ENCODE measurements at places on chromosomes 12 and 14.

DNA sequence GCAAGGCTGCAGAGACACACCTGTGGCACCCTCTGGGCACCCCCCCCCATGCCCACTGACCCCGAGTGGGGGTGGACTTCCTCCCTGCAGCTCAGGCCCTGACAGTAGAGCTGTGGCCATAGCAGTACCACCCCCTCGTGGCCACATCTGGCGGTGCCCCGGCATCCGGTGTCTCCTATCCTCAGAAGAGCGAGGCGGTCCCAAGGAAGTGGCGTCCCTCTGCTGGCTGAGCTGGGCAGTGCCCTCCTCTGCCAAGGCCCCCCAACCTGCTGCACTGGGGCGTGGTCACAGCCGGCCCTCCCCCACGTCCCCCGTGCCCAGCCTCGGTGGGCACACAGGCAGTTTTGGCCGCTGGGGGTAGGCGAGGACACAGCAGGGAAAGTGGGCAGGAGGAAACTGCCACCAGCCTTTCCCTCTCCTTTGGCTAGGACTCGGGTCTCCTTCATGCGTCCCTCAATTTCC is 6.0 kb upstream of the SLC6A12 start:
- peak; percentile 66 for DNase-seq

GRCh38 chr14:38366374-38366773 is 110.5 kb upstream of the CLEC14A start:
- no peak for DNase-seq

GRCh38 chr14:104383088-104383995 is 196.2 kb upstream of the C14orf180 start:
- DNase-seq, result no peak

- DNase-seq, result no peak
Measured at GRCh38 chr14:99565383-99565782, 38.6 kb downstream of the CCDC85C start.

DNA sequence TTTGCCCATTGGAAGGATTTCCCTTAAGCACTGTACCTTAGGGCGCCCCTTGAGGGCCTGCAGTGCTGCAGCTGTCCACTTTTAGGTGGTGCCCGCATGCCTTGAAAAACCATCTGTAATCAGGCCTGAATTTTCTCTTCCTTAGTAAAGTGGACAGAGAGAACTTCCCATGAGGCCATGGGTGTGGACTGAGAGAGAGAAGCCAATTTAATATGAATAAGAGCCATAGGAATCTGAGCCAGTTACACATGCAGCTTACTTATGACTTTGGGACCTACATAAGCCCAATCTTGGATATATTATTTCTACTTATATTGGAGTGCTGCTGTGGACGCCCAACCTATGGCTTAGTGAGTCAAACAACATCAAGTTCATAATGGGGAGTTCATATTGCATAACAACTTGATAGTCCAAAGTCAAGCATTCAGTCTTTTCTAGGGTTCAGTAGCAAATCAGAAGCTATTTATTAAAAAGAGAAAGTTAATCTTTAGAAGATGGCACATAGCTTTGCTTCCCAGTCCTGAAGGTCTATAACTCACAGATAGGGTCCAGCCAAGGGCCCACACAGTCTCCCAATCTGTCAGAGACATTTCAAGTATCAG is 11.1 kb upstream of the ETV6 start:
- no peak for DNase-seq

DNA sequence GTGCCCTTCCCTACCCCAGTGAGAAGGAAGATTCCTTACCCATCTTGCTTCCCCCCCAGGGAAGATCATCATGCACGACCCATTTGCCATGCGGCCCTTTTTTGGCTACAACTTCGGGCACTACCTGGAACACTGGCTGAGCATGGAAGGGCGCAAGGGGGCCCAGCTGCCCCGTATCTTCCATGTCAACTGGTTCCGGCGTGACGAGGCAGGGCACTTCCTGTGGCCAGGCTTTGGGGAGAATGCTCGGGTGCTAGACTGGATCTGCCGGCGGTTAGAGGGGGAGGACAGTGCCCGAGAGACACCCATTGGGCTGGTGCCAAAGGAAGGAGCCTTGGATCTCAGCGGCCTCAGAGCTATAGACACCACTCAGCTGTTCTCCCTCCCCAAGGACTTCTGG is 9.3 kb downstream of the PCK2 start:
- no peak for DNase-seq

- no peak for DNase-seq
Measured at GRCh38 chr12:2982361-2982760, 23.2 kb downstream of the TEAD4 start.

- no peak for DNase-seq
Measured at GRCh38 chr14:58797010-58797429, 159.3 kb downstream of the DACT1 start.

DNA sequence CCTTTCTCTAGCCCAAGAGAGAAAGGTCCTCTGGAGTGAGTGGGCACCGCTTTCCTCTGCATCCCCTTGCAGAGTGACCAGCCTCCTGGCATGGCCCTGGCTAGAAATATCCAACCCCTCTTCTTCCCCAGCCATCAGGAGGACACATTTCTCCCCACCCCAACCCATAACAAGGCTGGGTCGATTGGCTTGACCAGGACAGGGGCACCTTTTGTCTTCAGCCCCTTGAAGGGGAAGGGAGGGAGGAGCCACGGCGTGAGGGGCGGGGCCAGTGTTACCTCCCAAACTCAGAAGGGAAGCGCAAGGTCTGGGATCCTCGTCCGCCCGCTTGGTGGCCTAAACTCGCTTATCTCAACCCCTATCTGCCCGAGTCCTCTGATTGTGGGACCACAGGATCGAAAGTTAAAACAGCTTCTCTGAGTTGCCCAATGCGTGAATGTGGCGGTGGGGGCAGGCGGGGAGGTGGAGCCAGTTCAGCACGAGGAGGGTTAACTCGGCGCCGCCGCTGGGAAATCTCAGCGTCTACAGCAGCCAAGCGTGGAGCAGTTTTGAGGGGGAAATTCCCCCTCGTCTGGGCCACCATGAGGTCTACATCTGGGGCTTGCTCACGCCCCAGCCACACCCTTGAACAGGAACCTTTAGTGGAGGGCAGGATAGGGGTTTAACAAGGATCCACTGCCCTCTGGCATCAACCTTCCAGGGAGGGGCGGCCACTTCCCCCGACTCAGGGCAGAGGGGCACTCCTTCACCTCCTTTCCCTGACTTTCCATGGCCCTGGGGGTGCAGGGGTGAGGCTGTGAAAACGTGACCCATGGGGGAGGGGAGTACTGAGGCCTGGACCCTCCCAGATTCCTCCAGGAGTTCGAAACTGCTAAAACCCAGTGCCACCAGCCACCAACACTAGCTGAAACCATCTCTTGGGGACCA is 795 bp downstream of the STAT6 start:
- DNase-seq, result no peak

DNA sequence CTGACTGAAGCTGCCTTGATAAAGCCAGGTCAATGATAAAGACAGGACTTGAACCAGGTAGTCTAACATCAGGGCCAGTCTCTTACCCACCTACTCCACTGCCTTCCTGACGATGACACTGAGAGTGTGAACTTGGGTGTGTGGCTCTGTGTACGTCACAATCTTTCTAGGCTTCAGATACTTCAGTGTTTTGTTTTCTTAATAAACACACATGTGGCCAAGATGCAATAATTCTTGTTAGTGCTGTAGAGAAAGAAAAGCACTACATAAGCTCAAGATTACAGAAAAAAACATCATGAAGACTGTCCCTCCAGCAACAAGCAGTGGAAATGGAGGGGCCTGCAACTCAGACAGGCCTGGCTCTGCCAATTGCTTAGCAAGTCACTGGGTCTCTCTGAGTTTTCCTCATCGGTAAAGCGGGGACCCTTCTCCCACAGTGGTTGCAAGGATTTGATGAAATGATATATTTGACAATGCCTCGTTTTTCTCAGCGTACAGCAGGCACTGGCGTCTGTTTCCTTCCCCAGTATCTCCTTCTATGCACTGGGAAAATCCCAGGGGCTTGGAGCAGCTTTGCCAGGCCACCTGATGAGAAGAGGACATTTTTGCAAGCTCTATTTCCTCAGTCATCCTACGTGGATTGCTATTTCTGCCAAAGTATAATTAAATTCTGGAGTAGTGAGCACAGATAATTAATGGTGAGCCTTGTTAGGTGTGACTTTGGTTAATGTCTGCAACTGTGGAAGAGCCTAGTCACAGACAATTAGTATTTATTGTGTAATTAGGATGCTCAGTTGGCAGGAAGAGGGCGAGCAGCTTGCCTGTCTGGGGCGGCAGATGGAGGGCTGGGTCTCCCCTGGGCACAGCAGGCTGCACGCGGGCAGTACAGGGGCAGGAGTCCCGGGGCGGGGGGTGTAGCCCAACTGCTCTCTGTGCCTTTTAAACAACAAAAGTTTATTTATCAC is 55.8 kb upstream of the CHGA start:
- no peak for DNase-seq

DNA sequence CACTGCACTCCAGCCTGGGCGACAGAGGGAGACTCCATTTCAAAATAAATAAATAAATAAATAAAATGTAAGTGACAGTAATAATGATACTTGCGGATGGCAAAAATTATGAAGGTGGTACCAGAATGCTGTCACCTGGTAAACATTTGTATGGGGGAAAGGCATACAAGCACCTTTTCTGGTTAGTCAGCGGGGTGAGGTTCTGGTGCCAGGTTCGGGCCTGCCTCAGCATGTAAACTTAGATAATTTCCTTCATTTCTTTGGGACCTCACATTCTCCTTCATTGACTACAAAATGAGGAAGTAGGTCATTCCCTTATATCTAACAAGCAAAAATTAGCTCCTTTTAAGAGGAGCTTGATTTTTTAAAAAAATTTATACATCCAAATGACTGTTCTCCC is 10.8 kb downstream of the VTI1B start:
- DNase-seq, result no peak

- no peak for DNase-seq
Measured at GRCh38 chr12:38160318-38161122, 156.1 kb upstream of the ALG10B start.

DNA sequence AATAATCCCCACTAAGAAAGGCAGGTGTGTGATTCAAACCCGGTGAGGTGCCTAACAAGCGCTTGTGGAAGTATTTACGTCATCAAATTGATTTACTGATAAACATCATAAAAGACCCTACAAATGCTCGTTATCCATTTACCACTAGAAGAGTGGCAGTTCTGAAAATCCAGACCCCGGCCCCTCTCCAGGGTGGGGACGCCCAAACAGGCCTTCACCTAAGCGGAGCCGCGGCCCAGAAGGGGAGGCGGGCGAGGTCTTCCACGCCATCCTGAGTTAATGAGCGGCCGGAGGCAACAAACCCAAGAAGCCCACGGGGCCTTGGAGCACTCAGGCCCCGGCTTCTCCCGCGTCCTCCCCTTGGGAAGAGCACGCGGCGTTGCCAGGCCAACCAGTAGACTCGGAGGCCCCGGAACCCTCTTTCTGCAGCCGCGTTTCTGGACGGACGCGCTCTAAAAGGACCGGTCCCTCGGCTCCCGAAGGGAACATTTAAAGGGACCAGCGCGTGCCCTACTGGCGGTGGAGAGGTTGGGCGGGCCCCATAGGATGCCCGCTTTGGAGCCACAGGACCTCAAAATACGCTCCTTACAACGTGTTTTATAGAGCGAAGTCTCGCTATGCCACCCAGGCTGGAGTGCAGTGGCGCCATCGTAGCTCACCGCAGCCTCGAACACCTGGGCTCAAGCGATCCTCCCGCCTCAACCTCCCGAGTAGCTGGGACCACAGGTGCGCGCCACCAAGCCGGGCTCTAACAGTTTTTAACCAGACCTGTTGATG is 3.5 kb downstream of the PTPN21 start:
- peak; percentile 86 for DNase-seq

GRCh38 chr12:122989225-122989839 is 8.9 kb downstream of the ARL6IP4 start:
- no peak for DNase-seq

GRCh38 chr14:101358320-101359125 is 202.8 kb upstream of the DIO3 start:
- DNase-seq, result no peak

DNA sequence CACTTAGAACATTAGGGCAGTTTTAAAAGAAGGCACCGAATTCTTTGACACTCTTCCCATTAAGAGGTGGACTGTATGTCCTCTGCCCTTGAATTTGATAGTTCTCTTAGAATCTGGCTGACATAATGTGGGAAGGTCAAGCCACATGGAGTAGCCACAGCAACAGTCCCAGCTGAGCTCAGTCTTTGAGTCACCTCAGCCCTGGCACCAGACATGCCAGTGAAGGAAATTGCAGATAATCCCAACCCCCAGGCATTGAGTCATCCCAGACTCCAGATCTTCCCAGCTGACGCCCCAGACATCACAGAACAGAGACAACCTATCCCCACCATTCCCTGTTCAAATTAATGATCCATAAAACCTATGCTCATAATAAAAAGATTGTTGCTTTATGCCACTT is 83.4 kb downstream of the GTF2A1 start:
- DNase-seq, result peak; percentile 92

DNA sequence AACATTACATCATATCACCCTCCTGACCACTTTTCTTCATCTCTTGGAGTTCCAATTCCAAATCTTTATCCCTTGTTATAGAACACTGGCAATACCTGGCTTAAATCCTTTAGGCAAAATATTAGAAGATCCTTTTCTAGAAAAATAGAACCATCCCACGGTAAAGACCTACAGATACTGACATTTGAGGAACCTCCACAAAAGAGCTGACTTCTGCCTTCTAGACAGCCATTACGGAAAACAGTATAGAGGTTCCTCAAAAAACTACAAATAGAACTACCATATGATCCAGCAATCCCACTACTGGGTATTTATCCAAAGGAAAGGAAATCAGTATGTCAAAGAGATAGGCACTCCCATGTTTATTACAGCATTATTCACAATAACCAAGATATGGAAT is 241.7 kb upstream of the AMIGO2 start:
- no peak for DNase-seq

DNA sequence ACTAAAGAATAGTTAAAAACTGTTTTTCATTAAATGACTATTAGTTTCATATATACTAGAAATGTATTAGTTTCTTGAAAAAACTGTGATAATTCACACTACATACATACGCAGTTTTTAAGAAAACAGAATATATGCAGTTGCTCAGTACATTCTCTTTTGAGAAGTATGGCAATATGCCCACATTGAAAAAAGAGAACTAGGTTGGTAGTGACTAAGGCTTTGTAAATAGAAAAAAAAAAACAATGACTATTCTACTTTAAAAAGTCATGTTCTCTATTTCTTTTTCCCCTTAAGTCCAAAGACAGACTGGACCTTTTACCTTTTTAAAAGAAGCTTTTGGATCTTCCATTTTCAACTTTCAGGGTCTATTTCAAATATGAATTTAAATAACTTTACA is 25.0 kb downstream of the SNX6 start:
- DNase-seq, result no peak

DNA sequence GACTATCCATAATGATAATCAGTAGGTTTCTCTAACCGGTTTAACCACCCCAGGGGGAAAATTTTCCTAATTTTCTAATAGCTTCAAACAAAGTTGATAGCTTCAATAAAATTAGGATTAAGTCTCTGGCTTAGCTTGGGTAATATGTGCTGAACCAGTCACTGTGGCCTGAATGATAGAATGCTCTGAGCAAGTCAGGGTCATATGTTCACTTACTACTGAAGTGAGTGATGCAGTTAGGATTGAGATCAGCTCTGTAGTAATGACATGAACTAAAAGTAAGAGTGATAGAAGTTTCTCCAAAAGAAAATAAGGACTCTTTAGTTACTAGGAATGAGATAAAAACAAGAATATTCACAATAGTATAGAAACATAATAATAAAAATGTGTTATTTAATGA is 32.6 kb downstream of the ETNK1 start:
- DNase-seq, result no peak

- DNase-seq, result no peak
Measured at GRCh38 chr14:21204167-21205025, 48.5 kb upstream of the OR5AU1 start.

GRCh38 chr12:59181196-59181777 is 261.0 kb upstream of the LRIG3 start:
- no peak for DNase-seq

GRCh38 chr12:95626854-95627253 is 75.6 kb upstream of the USP44 start:
- DNase-seq, result no peak

Data from AG08395 (cell line).